K562 (cell line): ENCODE measurements at places on chromosomes 2 and 18. TPM values are rescaled to one million over a fixed set of nuclear protein-coding genes. Genes with fewer than 3 reads are reported as not detected.

Gene RUFY4
- total RNA-seq = not detected in 2 replicates

Gene GAD1
- total RNA-seq = 14.5 and 15.7 TPM in 2 replicates

DNA sequence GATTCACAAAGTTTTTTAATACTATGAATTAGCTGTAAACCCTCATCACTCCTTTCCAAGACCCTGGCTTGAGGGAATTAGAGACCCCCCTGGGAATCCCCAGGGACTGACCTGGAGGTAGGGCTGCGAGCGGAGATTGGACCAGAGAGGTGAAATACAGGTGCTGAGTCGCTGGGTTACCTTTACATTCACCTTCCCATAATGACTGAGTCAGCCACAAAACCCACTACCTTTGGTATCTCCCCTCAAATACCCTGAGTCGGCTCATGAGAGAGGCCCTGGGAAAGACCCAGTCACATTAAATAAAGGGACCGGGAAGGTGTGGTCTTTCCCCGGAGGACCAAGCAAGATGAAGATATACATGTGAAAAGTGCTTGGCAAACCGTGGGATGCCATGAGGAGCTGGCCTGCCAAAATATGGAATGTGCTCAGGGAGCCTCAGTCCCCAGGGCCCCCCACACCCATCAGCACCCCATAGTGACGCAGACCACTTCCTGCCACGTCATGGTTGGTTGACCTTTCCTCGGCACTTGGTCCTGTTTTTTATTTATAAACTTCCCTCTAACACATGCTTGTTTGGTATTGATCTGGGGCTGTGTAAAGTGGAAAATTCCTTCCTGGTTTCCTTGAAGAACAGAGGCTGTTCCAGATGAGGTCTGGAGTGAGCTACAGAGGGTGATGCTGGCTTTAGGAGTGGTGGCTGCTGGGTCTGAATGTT lies 51.4 kb downstream of the IL1RL2 start:
- DNase-seq = no peak

DNA sequence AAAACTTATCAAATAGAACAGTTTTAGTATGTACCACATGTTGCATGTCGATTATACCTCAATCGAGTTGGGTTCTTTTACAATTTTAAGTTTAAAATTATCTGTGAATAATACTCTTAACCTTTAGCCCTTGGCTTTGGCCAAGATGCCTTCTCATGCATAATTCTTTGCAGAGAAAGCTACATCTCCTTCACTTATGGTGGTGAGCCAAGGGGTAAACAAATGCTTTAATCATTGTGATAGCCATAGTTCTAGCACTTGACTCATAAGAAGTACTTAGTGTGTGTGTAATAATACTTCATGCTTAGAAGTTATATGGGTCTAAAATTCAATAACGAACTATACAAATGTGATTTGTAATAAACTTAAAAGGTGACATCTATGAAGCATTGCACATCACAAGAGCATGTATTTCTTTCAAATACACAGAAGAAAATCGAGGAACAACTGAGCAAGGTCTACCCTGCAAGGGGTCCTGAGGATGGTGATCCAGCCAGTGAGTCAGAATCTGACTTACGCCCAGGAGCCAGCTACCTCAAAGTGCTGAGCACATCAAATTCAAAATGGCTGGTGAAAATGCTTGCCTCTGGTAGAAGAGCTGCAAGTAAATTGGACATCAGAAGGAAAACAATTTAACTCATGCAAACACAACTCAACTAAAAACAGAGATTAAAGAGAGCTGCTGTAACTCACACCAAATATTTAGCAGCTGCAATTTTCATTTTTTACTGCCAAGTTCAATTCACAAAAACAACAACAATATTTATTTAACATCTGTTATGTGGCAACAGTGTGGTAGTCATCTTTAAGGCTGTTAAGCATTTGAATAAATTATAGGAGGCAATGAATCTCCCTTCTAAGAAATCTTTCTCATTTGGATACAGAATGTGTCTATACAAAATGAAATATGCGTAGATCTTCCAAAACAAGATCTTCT lies 23.8 kb upstream of the TTC39C start:
- no peak for DNase-seq

DNA sequence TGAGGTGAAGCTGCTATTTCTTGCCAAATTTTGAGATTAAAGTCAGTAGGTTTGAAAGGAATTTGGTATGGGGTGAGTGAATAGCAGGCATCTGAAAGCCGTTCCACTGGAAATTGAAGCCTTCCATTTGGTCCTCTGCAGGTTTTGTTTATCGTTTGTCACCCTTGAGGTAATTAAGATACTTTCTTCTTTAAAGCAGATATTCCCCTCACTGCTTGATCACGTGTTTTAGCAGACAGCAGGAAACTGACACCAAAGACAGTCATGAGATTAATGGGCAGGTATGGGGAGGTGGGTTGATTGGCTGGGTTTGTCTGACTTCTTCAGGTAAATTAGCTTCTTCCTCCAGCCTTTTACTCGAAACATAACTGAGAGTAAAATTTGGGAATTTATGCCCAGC lies 10.7 kb downstream of the LPIN1 start:
- DNase-seq = no peak

GRCh38 chr2:128399256-128399655 lies 80.6 kb upstream of the HS6ST1 start:
- no peak for DNase-seq

- DNase-seq = no peak
Measured at GRCh38 chr2:240601061-240601830, 14.7 kb downstream of the CAPN10 start.

GRCh38 chr2:42142547-42143184 lies 26.5 kb upstream of the EML4 start:
- no peak for DNase-seq
